ENCODE measurements at places on chromosomes 2 and 18.
A peak's percentile ranks its signal among the peaks of the same experiment; 100 is the strongest.

DNA sequence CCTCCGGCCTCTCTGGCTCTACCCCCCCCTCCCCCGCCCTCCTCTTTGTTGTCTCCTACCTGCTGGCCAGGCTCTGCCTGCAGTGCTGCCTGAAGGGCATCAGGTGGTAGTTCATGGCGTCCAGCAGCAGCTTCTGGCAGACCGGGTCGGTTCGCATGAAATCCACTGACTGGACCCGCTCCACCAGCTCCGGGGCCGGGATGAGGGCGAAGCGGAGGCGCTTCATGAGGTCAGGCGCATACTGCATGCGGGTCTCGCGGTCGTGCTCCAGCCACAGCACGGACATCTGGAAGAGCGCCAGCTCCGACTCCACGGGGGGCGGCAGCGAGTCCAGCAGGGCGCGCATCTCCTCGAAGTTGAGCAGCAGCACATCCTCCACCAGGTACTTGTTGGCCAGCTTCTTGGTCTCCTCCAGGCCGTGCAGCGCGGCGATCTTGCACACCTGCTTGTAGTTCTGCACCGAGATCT, 3.2 kb downstream of the KLHL14 start:
- no peak for DNase-seq

DNA sequence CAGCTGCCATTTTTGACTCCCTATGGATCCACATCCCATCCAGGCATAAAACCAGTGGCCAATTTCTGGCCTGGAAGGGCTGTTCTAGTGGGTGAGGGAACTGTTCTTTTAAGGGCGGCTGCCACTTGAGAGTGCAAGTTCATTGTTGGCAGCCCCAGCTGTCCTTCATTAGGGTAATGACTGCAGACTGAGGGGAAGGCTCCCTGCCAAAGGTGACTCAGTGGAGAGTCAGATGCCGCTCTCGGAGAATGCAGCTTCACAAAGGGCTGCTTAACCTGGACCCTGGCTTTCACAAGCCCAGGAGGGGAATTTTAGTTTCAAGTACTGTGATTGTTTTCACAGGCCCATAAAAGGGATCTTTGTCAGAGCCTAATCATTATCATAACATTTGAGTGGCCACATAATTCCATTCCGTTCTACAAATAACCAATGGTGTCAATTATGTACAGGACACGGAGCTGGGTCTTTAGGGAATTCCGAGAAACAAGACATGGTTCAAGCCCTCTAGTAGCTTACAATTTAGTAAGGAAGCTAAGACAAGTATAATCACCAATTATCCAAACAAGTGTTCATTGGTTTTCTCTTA, 235.7 kb downstream of the CDCA7 start:
- DNase-seq, result peak; percentile 98

DNA sequence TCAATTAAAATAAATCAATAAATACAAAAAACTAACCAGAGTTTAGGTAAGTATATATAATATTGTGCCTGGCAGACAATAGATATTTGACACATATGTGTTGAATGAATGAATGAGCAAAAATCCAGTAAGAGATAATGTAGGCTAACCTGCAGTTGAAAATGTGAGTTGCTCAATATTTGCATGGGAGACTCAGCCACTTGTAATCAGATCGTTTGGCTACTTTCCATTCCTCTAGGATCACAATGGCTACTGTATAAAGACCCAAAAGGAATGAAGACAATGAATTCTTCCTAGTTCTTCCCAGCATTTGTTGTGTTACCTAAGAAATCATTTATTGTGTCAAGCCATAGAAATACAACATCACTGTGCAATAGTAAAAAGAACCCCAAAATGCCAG, 25.3 kb downstream of the PIEZO2 start:
- no peak for DNase-seq

DNA sequence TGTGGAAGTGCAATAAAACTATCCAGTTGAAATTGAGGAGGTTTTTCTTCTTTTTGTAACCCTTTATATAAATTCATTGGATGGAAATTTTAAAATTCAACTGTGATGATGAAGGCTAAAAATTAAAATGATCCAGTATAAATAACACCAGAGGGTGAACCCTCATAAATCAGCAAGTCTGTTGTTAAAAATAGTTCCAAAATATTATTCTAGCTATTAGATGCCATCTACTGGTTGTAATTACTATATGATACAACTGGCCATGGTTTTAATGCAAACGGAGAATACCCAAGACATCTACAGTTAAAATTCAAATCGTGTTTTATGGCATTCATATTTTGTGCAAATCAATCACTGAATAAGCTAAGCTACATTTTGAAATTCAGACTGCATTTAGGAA, 53.8 kb downstream of the TMEM200C start:
- DNase-seq, result no peak

- DNase-seq, result no peak
Measured at GRCh38 chr2:119332953-119333352, 33.7 kb downstream of the C2orf76 start.

DNA sequence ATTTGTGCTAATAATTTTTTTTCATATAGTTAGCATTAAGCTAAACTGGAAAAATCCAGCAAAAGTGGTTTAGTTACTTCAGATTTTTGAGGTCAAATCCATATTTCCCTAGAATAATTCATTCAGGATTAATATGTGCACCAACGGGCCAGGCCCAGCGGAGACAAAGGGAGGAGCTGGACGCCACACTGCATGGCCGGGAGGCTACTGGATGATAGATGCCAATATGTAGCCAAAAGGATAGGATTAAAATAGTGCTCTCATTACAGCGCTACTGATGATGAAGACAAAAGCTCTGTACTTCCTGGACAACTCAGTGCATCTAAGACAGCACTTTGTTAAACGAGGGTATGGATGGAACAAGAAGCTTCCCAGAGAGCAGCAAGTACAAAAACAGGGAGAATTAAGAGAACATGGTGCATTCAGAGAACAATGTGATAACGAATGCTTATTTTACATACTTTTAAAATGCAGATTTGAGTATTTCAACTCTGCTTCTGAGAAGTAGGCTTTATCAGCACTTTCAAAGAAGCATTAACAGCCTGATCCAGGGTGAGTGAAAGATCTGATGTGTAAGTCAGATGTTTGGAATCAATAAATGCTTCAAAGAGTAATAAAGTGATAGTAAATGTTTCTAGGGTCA, 39.8 kb downstream of the PPP4R1 start:
- DNase-seq, result no peak

GRCh38 chr2:95315801-95316411, 18.8 kb downstream of the KCNIP3 start:
- peak; percentile 82 for DNase-seq

- DNase-seq, result no peak
Measured at GRCh38 chr2:214377286-214377624, 33.6 kb upstream of the VWC2L start.

DNA sequence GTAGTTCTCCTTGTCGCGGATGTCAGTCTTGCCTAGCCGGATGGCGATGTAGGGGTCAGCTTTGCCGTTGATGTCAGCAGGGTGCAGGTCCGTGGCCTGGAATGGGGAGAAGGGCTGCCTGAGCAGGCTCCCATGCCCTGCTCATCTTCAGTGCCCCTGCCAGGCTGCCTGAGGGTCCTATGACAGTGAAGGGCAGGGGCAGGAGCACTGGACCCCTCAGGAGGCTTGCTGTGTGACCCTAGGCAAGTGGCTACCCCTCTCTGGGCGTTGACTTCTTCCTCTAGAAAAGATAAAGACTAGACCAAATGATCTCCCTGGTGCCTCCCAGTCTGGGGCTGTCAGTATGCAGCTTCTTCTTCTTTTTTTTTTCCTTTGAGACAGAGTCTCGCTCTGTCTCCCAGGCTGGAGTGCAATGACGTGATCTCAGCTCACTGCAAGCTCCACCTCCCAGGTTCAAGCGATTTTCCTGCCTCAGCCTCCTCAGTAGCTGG, 11.9 kb downstream of the OTOF start:
- DNase-seq, result no peak

- DNase-seq, result no peak
Measured at GRCh38 chr2:232321156-232321816, 57.3 kb upstream of the ALPP start.

- DNase-seq, result no peak
Measured at GRCh38 chr2:204061241-204061640, 124.7 kb downstream of the ICOS start.

GRCh38 chr18:59671551-59671950, 25.7 kb downstream of the CCBE1 start:
- DNase-seq, result no peak

- no peak for DNase-seq
Measured at GRCh38 chr2:43068041-43068533, 158.3 kb downstream of the ZFP36L2 start.

DNA sequence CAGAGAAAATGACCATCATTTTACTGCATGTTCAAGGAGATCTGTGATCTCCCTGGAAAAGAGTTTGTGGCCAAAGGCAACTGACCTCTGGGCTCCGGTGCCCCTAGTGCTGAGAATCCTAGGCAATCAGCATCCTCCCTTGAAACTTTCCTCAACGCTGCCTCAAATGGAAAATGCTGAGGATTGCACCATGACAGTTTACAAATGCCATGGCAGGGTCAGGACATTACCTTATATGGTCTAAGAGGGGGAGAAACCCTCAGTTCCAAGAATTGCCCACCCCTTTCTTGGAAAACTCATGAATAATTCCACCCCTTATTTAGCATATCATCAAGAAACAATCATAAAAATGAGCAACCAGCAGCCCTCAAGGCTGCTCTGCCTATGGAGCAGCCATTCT, 48.3 kb downstream of the ALPK2 start:
- DNase-seq, result peak; percentile 93

DNA sequence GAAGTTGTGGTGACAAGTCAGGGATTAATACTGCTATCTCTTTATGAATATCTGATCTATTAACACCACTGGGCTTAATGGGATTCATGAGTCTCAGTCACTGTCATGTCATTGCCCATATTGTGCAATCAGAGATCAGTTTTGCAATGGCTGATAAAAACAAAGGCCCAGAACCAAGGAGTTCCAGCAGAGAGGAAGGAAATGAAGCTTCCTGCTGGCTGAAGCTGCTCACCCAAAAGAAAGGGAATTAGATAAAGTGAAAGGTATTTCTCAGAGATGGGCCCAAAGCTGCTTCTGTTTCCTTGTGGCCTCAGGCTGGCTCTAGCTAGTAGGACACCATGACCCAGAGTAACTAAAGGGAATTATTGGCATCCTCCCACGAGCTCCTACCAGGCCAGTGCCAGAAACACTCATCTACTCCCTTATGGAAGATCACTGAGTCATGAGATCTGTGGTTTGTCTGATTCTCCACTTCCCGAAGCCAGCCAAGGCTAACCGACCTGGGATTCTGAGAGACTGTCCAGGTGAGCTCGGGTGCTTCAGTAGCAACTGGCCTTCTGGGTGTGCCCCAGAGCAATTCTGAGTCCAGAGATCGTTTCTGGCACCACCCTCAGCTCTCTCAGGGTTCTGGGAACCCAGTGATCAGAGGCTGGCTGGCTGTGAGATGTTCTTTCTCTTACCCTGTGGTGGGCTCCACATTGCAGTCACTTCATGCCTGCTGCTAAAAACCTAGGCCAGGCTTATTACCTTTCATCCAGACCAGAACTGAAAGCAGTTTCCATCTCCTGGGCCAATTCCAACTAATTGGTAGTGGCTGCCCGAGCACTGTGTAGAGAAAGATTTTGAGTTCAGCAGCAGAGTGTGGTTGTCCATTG, 129.5 kb upstream of the PELI1 start:
- peak; percentile 91 for DNase-seq

DNA sequence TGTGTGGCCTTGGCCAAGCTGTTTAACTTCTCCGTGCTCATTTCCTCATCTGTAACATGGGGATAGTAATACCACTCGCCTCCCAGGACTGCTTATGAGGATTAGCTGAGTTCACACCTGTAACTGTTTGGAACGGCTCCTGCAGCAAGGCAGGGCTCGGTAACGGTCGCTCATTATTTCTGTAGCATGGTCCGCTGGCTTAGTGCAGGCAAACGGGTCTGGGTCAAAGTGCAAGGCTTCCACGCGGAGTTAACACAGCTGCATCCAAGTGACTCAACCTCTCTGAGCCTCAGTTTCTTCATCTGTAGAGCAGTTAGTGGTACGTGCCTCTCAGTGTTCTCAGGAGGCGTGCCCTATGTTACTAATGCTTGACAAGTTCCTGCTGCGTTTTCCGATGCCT, 94.3 kb upstream of the YWHAQ start:
- DNase-seq, result no peak

Data from fibroblast of skin of back (primary cell).